ENCODE measurements at places on chromosomes 2 and 18. TPM values are rescaled to one million over a fixed set of nuclear protein-coding genes. Genes with fewer than 3 reads are reported as not detected.

TMEM198 gene
- 2.2 TPM for polyA plus RNA-seq

- no peak overlapping the region for H3K27ac ChIP-seq
- peaks cover 6% of the 10 kb centered on the region for H3K27me3 ChIP-seq
- H3K36me3 ChIP-seq: no peaks in the 10 kb centered on the region
- peaks cover 5% of the 10 kb centered on the region for H3K4me1 ChIP-seq
- no peak overlapping the region for H3K4me3 ChIP-seq
These were observed 52.6 kb upstream of the ATP5MC3 start for GRCh38 chr2:175234153-175234552.

IGFBP2 gene
- polyA plus RNA-seq: 236 TPM

LYPD6 gene
- polyA plus RNA-seq: 0.49 TPM

EPB41L5 gene
- polyA plus RNA-seq: 5.0 TPM

- no peak overlapping the region for H3K4me3 ChIP-seq
- no peak overlapping the region for H3K27ac ChIP-seq
- no peaks in the 10 kb centered on the region for H3K36me3 ChIP-seq
- H3K27me3 ChIP-seq: no peaks in the 10 kb centered on the region
- DNase-seq: no peak
These were observed 48.8 kb downstream of the MAPRE2 start for GRCh38 chr18:35089891-35090550.

CDH20 gene
- polyA plus RNA-seq: not detected

DNA sequence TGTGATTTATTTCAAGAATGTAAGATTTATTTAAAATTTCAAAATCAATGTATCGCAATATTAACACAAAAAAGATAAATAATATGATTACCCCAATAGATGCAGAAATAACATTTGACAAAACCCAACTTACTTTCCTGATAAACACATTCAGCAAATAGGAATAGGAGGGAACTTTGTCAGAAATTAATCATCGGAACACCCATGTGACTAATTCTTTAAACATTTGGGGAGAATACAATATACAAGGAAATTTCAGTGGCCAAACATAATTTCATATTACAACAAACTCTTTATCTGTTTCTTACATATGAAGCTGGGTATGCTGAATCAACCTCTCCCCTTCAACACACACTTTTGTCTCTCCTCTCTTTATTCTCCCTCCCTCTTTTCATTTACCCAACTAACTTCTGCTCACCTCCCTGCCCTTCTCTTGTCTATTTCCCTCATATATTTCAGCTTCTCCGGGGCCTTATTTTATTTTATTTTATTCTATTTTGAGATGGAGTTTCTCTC is 309.6 kb upstream of the CNTNAP5 start:
- H3K27me3 ChIP-seq: no peaks in the 10 kb centered on the region
- no peak overlapping the region for H3K4me3 ChIP-seq
- H3K36me3 ChIP-seq: no peaks in the 10 kb centered on the region
- H3K27ac ChIP-seq: no peak overlapping the region

DNA sequence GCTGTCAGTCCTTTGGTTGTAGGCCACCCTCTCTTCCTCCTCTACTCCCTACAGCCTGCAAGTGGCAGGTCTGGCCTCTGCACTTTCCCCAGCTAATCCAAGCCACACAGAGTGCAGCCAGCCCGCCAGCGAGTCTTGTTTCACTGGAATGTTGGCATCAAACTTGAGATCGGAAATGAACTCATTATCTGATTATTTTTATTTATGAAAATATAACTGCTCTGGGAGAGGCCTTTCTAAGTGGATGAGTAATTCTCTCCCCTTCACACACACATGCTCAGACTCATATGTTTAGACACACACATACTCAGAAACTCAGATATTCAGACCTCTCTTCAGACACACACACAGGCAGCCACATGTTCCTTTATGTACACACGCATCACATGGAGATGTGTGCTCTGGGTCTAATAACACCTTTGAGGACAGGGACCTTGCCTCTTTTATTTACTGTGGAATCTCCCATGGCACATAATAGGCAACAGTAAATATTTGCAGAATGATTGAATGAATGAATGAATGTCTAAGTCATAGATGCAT is 151.3 kb downstream of the ZFP36L2 start:
- no peaks in the 10 kb centered on the region for H3K27me3 ChIP-seq
- DNase-seq: peak; percentile 99
- H3K36me3 ChIP-seq: no peaks in the 10 kb centered on the region
- no peak overlapping the region for H3K4me3 ChIP-seq

ANTXR1 gene
- polyA plus RNA-seq: 32.8 TPM

DNA sequence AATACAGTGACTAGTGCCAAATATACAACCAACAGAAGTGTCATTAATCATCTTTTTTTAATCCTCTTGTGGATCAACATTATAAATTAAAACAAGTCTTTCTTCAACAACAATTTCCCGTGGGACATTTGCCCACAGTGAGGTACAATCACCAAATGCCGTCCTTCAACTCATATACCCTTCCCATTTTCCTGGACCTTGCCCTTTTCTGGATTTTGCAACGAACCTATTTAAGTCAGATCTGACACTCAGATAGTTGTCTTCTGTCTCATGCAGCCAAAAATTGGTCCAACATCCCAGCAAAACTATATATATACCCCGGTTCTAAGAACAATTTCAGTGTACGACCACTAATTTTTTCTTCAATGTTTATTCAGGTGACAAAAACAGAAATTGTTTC is 324.0 kb downstream of the DSEL start:
- no peaks in the 10 kb centered on the region for H3K27me3 ChIP-seq
- no peaks in the 10 kb centered on the region for H3K4me1 ChIP-seq
- DNase-seq: no peak
- H3K36me3 ChIP-seq: no peaks in the 10 kb centered on the region
- H3K4me3 ChIP-seq: no peak overlapping the region
- no peak overlapping the region for H3K27ac ChIP-seq

GRCh38 chr2:5985536-5986385 is 293.6 kb downstream of the SOX11 start:
- peaks cover 2% of the 10 kb centered on the region for H3K4me1 ChIP-seq
- H3K4me3 ChIP-seq: no peak overlapping the region
- no peak overlapping the region for H3K27ac ChIP-seq
- no peaks in the 10 kb centered on the region for H3K27me3 ChIP-seq

CD302 gene
- 3.0 TPM for polyA plus RNA-seq

DNA sequence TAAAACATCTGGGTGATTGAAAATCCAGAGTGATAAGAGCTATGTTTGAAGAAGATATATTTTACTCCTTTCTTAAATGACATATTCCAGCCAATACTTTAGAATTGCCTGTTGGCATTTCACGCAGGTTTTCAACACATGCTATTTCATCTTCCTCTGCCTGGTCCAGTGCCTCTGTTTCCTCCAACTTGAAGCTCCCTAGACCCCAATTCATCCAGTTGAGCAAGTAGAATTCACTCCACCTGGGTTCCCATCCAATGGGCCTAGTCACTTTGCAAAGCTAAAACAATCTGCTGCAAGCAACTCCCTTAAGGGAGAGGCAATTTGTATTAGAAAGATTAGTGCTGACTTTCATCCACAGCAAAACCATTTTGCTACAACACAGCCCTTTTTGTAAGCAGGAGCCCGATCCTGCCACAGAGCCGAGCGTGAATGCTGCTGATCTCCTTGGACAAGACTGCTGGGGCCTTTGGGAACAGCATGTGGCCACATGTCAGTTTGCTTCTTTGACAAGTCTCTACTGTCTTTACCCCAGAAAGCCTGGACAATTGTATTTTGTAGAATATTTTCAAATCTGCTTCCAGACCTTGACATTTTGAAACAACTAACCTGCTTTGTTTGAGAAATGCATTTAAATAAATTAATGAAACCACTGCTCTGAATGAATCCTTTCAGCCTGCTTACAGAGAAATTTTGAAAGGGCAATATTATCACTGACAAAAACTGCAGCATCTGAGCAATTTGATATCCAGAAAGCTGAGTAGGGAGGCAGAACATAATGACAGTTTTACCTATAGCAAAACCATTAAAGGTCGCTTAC is 259.1 kb downstream of the TDRD15 start:
- DNase-seq: no peak
- H3K27ac ChIP-seq: no peak overlapping the region
- no peak overlapping the region for H3K4me3 ChIP-seq
- no peaks in the 10 kb centered on the region for H3K27me3 ChIP-seq
- H3K4me1 ChIP-seq: no peaks in the 10 kb centered on the region

DNA sequence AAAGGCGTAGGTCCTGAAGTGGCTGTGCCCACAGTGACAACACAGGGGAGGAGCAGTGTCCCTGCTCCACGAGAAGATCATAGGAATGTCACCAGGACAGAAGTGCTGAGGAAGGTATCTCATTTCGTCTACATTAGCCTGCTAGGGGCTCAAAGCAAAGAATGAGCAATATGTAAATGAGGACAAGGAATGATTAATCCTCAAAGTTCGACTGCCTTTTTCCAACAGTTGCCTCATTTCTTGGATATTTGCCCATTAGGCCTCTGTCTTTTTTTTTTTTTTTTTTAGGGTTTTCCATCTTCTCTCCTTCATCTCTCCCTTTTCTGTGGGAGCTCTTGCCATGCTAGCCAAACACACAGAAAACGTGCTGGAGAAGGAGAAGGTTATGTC is 105.2 kb upstream of the ARHGAP28 start:
- peaks cover 17% of the 10 kb centered on the region for H3K4me1 ChIP-seq
- peak overlapping the region; percentile 39 for H3K27ac ChIP-seq
- DNase-seq: peak; percentile 73
- no peak overlapping the region for H3K4me3 ChIP-seq
- H3K27me3 ChIP-seq: no peaks in the 10 kb centered on the region

NFU1 gene
- 32.4 TPM for polyA plus RNA-seq

ABCG8 gene
- not detected for polyA plus RNA-seq

HOXD12 gene
- polyA plus RNA-seq: not detected

C2orf15 gene
- not detected for polyA plus RNA-seq

DNA sequence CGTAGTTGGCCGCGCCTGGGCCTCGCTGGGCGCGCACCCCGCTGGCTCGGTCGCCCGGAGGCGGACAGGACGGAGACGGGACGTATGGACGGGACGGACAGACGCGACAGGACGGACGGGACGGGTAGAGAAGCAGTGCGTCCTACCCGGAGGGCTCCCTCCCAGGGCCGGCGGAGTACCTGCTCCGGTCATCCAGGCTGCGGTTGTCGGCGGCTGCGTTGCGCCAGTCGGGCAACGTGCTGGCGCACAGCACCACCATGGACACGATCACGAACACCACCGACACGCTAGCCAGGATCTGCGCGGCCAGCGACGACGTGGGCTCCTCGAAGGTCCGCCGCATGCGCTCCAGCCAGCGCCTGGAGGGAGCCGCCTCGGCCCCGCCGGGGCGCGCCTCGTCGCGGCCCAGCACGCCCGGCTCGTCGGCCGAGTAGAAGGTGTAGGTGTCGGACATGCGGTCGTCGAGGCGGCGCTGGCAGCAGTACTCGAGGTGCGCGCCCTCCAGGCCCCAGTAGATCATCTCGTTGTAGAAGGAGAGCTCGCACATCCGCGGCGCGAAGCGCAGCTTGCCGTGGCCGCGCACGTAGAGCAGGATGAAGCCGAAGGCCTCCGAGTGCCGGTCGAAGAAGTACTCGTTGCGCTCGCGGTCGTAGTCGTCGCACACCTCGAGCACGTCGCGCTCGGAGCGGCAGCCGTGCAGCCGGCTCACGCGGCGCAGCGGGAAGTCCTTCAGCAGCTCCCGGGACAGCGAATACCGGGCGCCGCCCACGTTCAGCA is 903 bp downstream of the KCNG3 start:
- no peak overlapping the region for H3K4me3 ChIP-seq
- no peaks in the 10 kb centered on the region for H3K36me3 ChIP-seq
- H3K4me1 ChIP-seq: no peaks in the 10 kb centered on the region
- peaks cover 54% of the 10 kb centered on the region for H3K27me3 ChIP-seq
- no peak for DNase-seq

DNA sequence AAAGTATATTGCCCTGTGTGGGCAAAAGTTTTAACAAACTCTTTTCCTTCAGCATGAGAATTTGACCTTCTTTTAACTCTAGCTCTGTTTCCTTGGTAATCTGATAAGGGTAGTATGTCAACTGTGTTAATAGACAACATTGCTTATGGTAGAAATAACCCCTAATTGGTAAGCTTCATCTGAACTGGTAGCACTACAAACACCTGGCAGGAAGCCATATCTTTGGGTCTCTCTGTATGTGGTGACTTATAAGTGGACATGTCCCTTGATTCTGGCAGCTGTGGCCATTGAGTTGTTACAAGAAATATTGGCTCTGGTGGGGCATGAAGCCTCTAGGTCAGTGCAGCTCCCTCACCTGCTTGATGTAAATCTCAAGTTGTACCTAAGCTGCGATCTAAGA is 46.9 kb downstream of the MBD5 start:
- H3K4me3 ChIP-seq: no peak overlapping the region
- no peak for DNase-seq
- no peaks in the 10 kb centered on the region for H3K27me3 ChIP-seq
- no peaks in the 10 kb centered on the region for H3K4me1 ChIP-seq

SAG gene
- polyA plus RNA-seq: not detected
